Left hindlimb (tissue), 1 donor: ENCODE measurements at places on chromosomes 12 and 14.

- DNase-seq, result no peak
Observed at GRCh38 chr14:45199230-45199629, 53.8 kb downstream of the MIS18BP1 start.

DNA sequence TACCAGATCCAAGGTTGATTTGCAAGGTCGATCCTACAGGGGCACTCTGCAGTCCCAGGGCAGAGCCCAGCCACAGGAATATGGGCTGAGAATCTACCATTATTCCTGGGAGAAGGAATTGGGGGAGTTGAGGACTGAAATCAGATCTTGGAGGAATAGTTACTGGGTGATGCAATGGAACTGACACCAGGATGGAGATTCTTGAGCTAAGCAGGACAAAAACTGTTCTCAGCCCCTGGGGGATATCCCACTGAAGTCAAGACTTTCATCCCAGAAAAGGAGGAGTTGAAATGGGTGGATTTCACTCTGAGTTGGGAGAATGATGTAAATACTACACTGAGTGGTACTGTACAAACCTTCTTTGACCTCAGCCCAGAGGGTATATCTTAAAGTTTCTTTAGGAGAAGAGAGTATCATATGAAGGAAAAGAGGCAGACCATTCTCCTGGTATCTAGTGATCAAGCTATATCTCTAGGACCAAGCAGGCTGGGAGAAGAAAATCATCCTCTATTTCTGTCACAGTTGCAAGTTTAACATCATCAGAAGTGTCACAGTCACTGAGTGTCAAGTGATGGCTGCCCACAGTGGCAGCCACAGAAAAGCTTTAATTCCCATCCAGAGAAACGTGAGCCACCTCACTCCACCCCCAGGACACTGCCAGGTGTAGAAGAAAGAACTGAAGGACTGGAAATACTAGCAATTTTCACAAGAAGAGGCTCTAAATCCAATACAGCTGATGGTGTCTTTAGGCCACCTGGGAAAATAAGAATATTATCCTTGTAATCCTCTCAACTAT is 181.9 kb downstream of the NUAK1 start:
- DNase-seq, result no peak

- DNase-seq, result no peak
Observed at GRCh38 chr14:38139926-38140325, 67.8 kb upstream of the SSTR1 start.

GRCh38 chr12:90292183-90292582 is 583.5 kb upstream of the ATP2B1 start:
- DNase-seq, result no peak

DNA sequence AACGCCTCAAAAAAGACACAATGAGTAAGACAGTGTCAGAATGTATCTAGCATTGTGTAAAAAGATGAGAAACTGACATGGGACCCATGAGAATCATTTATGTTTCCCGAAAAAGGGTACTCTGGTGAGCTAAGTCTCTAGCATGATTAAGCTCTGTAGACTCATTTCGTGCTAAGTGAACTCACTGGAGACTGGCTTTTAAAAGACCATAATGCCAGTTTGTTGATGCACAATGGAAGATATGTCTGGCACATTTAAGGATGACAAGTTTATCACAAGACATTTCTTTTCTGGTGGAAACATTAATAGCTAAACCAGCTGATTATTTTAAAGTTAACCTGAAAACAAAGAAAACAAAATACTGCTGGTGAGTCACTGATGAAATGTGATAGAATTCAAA is 233.5 kb downstream of the SLC2A13 start:
- DNase-seq, result no peak

GRCh38 chr14:100891501-100892445 is 11.7 kb downstream of the RTL1 start:
- DNase-seq, result peak; percentile 31

- no peak for DNase-seq
Observed at GRCh38 chr12:20050221-20050620, 318.1 kb upstream of the PDE3A start.

- no peak for DNase-seq
Observed at GRCh38 chr12:101793401-101793800, 37.4 kb downstream of the GNPTAB start.

DNA sequence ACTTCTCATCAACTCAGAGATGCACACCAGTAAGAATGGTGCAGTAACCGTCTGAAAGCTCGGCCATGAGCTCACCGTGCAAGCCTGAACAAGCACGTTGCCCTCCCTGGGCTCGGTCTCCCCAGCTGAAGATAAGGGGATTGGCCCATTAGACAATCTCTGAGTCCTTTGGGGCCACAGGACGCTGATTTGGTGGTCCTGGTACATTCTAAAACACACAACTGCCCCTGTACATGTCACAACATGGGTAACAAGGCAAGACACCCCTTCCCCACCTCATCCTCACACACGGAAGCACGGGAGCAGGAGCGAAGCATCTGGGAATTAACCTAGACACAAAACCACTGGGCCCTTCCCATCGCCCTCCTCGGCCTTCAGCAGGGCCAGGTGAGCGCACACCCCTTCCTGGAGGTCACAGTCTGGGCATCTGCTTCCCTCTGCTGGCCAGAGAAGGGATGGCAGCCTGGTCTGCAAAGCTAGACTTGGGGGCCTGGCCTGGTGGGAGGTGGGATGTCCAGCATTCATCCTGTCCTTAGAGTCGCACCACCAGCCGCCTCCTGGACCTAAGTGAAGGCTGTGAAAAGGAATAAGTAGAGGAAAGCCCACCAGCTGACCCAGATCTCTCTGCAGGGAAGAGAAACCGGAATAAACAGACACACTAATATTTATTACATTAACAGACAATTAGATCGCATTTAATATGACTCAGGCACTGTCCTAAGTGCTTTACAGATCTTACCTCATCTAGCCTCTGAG is 18.9 kb upstream of the SMUG1 start:
- peak; percentile 81 for DNase-seq

- DNase-seq, result no peak
Observed at GRCh38 chr12:94297096-94297699, 148.8 kb downstream of the PLXNC1 start.

DNA sequence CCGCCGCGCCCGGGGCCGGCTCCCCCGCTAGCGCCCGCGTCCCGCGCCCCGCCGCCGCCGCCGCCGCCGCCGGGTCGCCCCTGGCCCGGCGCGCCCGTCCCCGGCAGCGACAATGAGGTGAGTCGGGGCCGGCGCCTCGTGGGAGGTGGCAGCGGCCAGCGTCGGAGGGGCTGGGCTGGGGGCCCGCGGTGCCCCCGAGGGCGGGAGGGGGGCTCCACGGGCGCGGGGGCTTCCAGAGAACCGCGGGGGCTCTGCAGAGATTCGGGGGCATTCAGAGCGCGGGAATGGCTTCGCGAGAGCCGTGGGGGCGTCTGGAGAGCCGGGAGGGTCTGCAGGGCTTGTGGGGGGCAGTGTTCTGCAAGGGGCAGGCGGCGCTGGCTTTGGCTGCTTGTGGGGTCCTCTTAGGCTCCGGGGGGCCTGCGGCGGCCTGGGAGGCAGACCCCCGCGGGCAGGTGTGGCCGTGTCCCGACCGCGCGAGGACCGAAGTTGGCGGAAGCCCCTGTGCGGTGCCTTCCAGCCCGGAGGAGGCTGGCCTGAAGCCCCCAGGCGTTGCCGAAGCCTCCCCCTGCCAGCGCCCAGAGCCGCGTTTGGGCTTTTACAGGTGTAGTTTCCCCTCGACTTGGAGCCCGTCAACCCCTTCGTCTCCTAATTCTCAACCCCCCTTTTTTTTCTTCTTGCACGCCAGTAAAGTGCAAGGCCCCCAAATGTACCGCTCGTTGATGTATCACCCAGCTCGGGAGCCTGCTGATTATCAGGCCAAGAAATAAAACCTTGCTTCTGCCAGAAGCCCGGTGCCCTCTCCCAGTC is 93.1 kb upstream of the EVL start:
- DNase-seq, result no peak

- DNase-seq, result no peak
Observed at GRCh38 chr14:91780452-91780851, 48.6 kb upstream of the CATSPERB start.

GRCh38 chr12:98222135-98222534 is 293.3 kb upstream of the TMPO start:
- no peak for DNase-seq

GRCh38 chr12:77384941-77385340 is 319.6 kb upstream of the E2F7 start:
- DNase-seq, result no peak

DNA sequence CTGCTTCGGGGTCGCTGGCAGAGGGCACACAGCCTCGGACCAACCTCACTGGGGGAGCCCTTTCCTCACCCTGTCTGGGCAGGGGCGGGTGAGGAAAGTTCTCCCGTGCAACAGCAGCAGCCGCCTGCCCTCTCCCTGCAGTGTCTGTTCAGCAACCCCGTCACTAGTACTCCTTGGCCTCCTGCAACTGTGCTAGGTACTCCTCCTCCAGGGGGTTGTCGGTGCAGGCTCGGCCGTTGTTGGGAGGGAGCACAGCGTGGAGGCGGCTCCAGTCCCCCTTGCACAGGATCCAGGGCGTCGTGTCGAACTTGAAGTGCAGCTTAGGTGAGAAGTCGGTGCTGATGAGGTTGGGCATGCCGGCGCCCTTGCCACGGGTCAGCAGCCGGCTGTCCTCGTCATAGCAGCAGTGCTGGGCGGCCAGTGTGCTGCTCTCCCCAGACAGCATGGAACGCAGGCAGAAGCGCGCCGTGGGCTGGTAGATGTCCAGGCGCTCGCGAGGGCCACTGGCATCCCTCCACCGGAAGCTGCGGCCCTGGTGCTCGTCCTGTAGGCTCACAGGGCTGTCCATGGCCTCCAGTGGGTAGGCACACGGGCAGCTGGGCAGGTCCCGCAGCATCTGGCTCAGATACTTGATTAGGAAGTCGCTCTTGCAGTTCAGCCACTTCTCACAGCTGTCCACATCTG is 17.7 kb downstream of the AHSA1 start:
- DNase-seq, result no peak

- no peak for DNase-seq
Observed at GRCh38 chr12:56097738-56098137, 6.6 kb upstream of the PA2G4 start.

DNA sequence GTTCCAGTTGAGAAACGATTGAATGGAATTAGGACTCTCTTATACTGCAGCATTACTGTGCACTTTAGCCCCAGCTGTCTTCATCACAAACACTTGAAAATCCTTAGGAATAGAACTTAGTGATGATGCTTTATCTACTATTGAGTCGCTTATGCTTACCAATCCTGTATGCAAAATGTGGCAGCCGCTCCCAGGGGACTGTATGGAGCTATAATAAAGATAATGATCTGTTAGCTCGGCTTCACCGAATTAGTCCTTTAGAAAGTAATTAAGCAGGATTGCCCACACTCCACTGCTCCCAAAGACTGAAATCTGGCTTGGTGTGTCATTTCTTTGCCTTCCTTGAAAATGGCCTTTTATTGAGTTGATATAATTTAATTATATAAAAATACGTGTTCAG is 10.6 kb downstream of the EML1 start:
- no peak for DNase-seq

- DNase-seq, result no peak
Observed at GRCh38 chr14:52954346-52955214, 3.7 kb upstream of the FERMT2 start.

GRCh38 chr14:85663256-85663655 is 133.3 kb downstream of the FLRT2 start:
- DNase-seq, result no peak

- DNase-seq, result no peak
Observed at GRCh38 chr12:64001439-64001838, 156.9 kb downstream of the SRGAP1 start.

GRCh38 chr14:99535448-99535847 is 54.2 kb downstream of the CCNK start:
- no peak for DNase-seq

DNA sequence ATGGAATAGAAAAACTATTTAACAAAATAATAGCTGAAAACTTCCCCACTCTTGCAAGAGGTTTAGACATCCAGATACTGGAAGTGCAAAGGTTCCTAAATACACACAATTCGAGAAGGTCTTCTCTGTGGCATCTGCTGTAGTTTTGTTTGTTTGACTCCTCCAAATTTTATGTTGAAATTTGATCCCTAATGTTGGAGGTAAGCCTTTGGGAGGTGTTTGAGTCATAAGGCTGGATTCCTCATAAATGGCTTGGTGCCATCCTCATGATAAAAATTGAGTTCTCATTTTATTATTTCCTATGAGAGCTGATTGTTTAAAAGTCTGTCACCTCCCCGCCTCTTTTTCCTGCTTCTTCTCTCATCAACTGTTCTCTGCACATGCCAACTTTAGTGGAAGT is 182.7 kb downstream of the MYRFL start:
- no peak for DNase-seq

DNA sequence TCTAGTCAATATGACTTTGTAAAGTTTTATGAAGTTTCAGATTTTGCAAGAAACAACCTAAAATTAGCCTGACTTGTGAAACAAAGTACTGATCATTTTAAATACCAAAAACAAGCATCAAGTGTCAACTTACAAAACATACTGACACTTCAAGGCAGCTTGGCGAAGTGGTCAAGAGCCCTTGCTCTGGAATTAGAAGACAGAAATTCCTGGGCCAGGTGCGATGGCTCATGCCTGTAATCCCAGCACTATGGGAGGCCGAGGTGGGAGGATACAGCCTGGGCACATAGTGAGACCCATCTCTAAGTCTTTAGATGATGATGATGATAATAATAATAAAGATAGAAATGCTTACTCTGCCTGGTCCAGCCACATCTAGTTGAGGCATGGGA is 45.4 kb upstream of the NR2C1 start:
- DNase-seq, result no peak

GRCh38 chr14:70882776-70883492 is 24.3 kb upstream of the PCNX1 start:
- DNase-seq, result no peak

- no peak for DNase-seq
Observed at GRCh38 chr12:110993434-110993833, 73.1 kb upstream of the MYL2 start.

DNA sequence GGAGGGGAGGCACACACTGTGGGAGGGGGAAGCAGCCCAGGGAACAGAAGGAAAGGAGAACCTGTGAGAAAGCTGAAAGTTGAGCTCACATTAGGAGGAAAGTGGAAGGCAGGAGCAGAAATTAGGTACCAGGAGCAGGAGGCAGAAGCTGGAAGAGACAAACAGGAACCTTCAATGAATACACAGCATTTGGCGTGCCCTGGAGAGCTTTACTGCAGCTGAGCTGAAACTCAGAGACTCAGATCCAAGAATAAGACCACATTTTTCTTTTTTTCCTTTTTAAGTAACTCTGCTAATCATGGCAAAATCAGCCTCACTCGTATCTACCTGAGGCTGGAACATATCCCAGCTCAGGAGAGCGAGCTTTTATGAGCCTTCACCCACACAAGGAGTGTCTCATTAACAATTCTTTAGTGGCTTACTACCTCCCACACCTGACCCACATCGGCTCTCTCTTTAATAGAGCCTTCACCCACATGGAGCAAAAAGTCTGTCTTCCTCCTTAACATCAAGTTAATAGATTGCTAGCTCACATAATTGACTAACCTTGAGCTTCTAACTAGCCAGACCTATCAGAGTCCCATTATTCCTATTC is 18.2 kb upstream of the CERS5 start:
- DNase-seq, result no peak

- DNase-seq, result no peak
Observed at GRCh38 chr12:7650091-7650490, 15.6 kb downstream of the APOBEC1 start.
